Activated CD8-positive, alpha-beta memory T cell treated with anti-CD3 and anti-CD28 coated beads for 4 hours (primary cell): ENCODE measurements at places on chromosomes 1 and 21.

GRCh38 chr1:40774266-40774998 is 9.2 kb upstream of the KCNQ4 start:
- peak; percentile 47 for DNase-seq

- DNase-seq = no peak
Measured at GRCh38 chr1:5980314-5981008, 11.8 kb downstream of the NPHP4 start.

DNA sequence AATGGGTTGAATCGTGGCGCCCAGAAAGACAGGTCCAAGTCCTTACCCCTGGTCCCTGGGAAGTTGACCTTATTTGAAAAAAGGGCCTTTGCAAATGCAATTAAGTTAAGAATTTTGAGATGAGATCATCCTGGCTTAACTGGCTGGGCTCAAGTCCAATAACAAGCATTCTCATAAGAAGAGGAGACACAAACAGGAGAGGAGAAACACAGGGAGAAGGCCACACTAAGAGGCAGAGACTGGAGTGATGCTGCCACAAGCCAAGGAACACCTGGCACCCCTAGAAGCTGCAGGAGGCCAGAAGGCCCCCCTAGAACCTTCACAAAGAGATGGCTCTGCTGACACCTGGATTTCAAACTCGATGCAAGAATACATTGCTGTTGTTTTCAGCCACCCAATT is 44.6 kb downstream of the PDPN start:
- DNase-seq = no peak

- no peak for DNase-seq
Measured at GRCh38 chr1:85225624-85226380, 25.0 kb upstream of the SYDE2 start.

DNA sequence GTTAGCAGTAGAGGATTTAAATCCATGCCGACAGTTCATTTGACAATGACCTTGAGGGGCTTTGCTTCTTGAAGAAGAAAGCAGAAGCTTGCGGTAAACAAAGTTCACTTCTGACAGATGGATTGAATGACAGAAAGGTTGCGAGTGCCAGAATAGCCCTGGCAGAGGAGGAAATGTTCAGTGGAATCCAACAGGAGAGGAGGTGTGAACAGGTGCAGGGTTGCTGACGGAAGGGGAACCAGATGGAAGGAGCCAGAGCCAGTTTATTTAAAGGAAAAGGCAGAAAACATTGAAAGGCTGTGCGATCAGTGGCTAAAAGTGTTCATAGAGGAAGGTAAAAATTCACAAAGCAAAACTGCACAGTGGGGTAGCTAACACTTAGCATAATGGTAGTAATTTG is 141.0 kb downstream of the SDCCAG8 start:
- no peak for DNase-seq

DNA sequence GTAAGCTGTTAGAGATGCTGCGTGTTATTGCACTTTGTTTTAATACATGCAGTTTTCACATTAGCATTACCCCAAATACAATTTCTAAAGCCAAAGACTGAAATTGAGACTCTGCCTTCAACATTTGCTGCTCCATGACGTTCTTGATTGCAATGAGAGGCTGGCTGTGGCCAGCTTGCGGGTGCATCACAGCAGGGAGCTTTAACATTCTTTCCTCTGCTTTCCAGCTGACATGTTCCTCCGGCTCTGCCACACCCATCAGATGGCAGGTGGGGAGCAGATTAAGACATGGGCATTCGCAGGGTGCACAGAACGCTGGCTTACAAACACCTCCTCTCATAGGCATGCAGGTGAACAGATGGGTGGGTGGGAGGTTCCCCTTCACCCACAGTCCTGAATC is 314.1 kb downstream of the DISC1 start:
- DNase-seq = no peak

DNA sequence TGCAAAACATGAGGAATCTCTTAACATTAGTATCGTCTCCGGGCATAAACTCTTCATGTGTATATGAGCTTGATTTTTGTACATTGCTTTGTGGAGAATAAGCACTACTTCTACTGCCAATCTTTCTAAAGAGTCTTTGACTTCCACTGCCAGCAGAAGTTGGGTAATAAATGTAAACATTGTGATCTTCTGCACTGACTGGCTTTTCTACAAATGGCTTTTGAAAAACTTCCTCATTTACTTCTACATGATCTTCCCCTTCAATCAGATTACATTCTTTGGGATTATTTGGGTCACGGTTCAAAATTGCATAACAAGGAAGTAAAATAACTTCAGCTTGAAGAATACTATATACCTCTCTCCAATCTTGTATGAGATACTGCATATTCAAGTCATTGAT is 30.4 kb upstream of the SLC44A5 start:
- DNase-seq = no peak

DNA sequence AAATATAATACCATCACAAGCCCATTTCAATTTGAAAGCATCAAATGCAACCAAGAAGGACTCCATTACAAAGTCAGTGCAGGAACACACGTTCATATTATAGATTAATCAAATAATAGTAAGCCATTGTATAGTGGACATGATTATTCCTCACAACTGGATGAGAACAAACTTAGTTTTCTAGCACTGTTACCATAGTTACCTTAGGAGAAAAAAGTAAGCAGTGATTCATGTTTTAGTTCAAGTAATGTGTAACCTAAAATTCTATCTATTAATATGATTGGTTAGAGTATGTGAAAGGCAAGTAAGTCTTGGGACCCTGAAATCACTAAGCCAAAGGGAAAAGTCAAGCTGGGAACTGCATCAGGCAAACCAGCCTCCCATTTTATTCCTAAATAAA is 15.2 kb downstream of the SSX2IP start:
- no peak for DNase-seq

- no peak for DNase-seq
Measured at GRCh38 chr1:243432136-243432535, 176.3 kb downstream of the SDCCAG8 start.
